ENCODE measurements at places on chromosomes 3 and 15. TPM values are rescaled to one million over a fixed set of nuclear protein-coding genes. Genes with fewer than 3 reads are reported as not detected.

GRCh38 chr3:41431386-41431785 lies 232.1 kb downstream of the CTNNB1 start:
- no peaks in the 10 kb centered on the region for H3K36me3 ChIP-seq
- no peak for DNase-seq
- H3K4me1 ChIP-seq, result no peaks in the 10 kb centered on the region
- no peak overlapping the region for H3K27ac ChIP-seq
- H3K27me3 ChIP-seq, result no peaks in the 10 kb centered on the region

GRCh38 chr3:177190756-177191681 lies 6.3 kb downstream of the TBL1XR1 start:
- no peak overlapping the region for H3K4me3 ChIP-seq
- no peaks in the 10 kb centered on the region for H3K27me3 ChIP-seq
- H3K4me1 ChIP-seq, result peaks cover 29% of the 10 kb centered on the region
- H3K36me3 ChIP-seq, result no peaks in the 10 kb centered on the region
- no peak for DNase-seq

GRCh38 chr15:29939404-29939803 lies 117.1 kb upstream of the TJP1 start:
- H3K36me3 ChIP-seq, result no peaks in the 10 kb centered on the region
- H3K4me3 ChIP-seq, result no peak overlapping the region
- H3K4me1 ChIP-seq, result no peaks in the 10 kb centered on the region
- H3K27me3 ChIP-seq, result no peaks in the 10 kb centered on the region

- H3K4me3 ChIP-seq, result no peak overlapping the region
- H3K36me3 ChIP-seq, result no peaks in the 10 kb centered on the region
- H3K4me1 ChIP-seq, result no peaks in the 10 kb centered on the region
- no peak for DNase-seq
- H3K27ac ChIP-seq, result no peak overlapping the region
Measured at GRCh38 chr3:14536837-14537589, 3.1 kb downstream of the GRIP2 start.

- peak overlapping the region; percentile 98 for H3K27ac ChIP-seq
- H3K4me3 ChIP-seq, result peak overlapping the region; percentile 91
- peaks cover 41% of the 10 kb centered on the region for H3K4me1 ChIP-seq
- no peaks in the 10 kb centered on the region for H3K27me3 ChIP-seq
- no peak for DNase-seq
Measured at GRCh38 chr3:112560307-112560706, 1.5 kb downstream of the ATG3 start.

The TM4SF4 gene
- 0.49 TPM for total RNA-seq

The GOLGA8T gene
- total RNA-seq, result 0.20 TPM

The RTP1 gene
- total RNA-seq, result not detected

The AGTR1 gene
- 7.8 TPM for total RNA-seq

Measured in upper lobe of right lung (tissue), 1 donor.